ENCODE measurements at places on chromosomes 5 and 9.
A peak's percentile ranks its signal among the peaks of the same experiment; 100 is the strongest.

DNA sequence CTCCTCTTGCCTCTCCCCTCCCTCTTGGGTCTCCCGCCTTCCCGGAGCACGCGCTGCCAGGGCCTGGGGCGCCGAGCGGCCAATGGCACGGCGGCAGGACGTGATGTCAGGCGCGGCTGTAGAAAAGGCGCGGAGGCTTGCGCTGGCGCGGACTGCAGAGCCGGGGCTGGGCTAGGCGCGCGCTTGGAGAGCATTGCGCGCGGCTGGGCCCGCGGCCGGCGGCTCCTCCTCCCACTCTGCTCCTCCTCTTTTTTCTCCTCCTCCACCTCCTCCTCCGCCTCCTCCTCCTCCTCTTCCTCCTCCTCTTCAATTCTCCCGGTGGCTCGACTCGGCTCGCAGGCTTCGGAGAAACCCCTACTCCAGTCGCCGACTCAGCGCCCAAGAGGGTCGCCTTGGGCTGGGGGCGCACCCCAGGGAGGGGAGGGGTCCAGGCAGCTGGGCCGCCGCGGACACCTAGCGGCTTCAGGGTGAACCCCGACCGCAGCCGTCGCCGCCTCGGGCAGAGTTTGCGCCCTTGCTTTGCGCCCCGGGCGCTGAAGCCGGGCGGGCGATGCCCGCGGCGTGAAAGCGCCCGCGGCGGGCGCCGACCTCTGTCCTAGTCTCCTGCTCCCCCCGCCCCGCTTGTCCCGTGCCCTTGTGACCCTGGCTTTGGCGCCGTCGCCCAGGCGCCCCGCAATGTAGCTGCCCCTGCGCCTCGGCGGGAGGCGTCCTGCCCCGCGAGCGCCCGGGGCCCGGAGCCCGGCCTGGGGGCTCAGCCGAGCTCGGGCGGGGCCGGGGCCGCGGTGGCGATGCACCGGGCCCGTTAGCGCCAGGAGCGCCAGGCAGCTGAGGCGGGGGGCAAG is at the start of gene LHX2:
TSS of gene LHX2 (plus strand) at position 309 of the 842 bp plus-strand sequence. CDS start 581 bp downstream, outside the sequence.
- no peak within 1 kb of the TSS for H3K27ac ChIP-seq
- DNase-seq: no peak
- H3K27me3 ChIP-seq: peaks cover 30% of the 10 kb centered on the region

GRCh38 chr5:54727874-54728587 is 210.5 kb downstream of the SNX18 start:
- no peaks in the 10 kb centered on the region for H3K27me3 ChIP-seq
- H3K4me1 ChIP-seq: peaks cover 6% of the 10 kb centered on the region
- no peak for DNase-seq
- no peaks in the 10 kb centered on the region for H3K36me3 ChIP-seq
- H3K4me3 ChIP-seq: no peak overlapping the region

- H3K27ac ChIP-seq: peak overlapping the region; percentile 71
- no peak for DNase-seq
- H3K4me3 ChIP-seq: peak overlapping the region; percentile 56
- no peaks in the 10 kb centered on the region for H3K27me3 ChIP-seq
- H3K4me1 ChIP-seq: peaks cover 32% of the 10 kb centered on the region
- peaks cover 3% of the 10 kb centered on the region for H3K36me3 ChIP-seq
These were observed 5.7 kb downstream of the NAIF1 start for GRCh38 chr9:128061275-128061960.

- H3K36me3 ChIP-seq: no peaks in the 10 kb centered on the region
- H3K27me3 ChIP-seq: peaks cover 10% of the 10 kb centered on the region
- H3K4me3 ChIP-seq: no peak overlapping the region
- H3K27ac ChIP-seq: no peak overlapping the region
These were observed 9.1 kb upstream of the KIF12 start for GRCh38 chr9:114108016-114108833.

GRCh38 chr5:135018457-135018856 is 15.6 kb downstream of the PITX1 start:
- no peaks in the 10 kb centered on the region for H3K36me3 ChIP-seq
- H3K4me1 ChIP-seq: no peaks in the 10 kb centered on the region
- H3K27ac ChIP-seq: no peak overlapping the region

- H3K4me1 ChIP-seq: peaks cover 27% of the 10 kb centered on the region
- peaks cover 4% of the 10 kb centered on the region for H3K36me3 ChIP-seq
- peak overlapping the region; percentile 82 for H3K4me3 ChIP-seq
These were observed 1.1 kb downstream of the GSN start for GRCh38 chr9:121268851-121269641.

DNA sequence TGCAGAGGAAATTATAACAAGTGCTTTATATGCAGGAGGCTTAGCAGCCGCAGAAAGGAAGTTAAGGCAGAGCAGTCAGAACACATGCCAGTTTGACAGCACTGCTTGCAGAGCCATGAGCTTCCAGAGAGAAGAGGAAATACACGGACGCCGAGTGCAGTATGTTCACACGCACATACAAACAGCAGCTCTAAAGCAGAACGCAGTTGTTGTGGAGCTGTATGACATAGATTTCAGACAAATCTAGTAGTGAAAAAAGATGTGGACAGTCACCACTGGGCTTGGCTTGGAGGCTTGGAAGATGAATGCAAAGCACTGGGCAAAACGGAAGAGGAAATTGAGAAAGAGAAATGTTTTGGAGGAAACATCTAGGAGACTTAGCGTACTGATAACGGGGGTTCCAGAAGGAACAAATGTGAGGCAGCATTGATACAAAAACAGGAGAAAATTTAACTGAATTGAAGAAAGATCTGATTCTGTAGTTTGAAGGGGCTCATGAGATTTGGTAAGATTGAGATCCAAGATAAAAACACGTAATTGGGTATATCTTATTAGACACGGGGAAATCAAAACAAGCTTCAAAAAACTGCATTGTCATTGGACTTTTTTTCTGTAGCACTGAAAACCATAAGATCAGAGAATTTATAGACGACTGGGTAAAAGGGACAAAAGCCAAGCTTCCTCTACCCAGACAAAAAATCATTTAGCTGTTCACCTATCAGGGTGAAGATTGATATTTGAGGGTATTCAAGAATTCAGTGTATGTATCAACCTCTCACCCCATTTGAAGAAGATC is 19.6 kb upstream of the ROPN1L start:
- DNase-seq: no peak
- peaks cover 2% of the 10 kb centered on the region for H3K4me1 ChIP-seq
- no peaks in the 10 kb centered on the region for H3K27me3 ChIP-seq
- H3K27ac ChIP-seq: peak overlapping the region; percentile 32
- no peak overlapping the region for H3K4me3 ChIP-seq
- peaks cover 29% of the 10 kb centered on the region for H3K36me3 ChIP-seq

- H3K36me3 ChIP-seq: no peaks in the 10 kb centered on the region
- DNase-seq: no peak
- no peaks in the 10 kb centered on the region for H3K4me1 ChIP-seq
- H3K27me3 ChIP-seq: no peaks in the 10 kb centered on the region
- H3K27ac ChIP-seq: no peak overlapping the region
These were observed 242.8 kb downstream of the RASEF start for GRCh38 chr9:82820186-82820585.

GRCh38 chr5:115309751-115310370 is 13.4 kb upstream of the CCDC112 start:
- H3K4me3 ChIP-seq: no peak overlapping the region
- H3K27ac ChIP-seq: no peak overlapping the region
- H3K4me1 ChIP-seq: no peaks in the 10 kb centered on the region
- no peaks in the 10 kb centered on the region for H3K27me3 ChIP-seq
- DNase-seq: peak; percentile 39
- H3K36me3 ChIP-seq: no peaks in the 10 kb centered on the region
